ENCODE measurements at places on chromosomes 1 and 21. TPM values are rescaled to one million over a fixed set of nuclear protein-coding genes. Genes with fewer than 3 reads are reported as not detected.
A peak's percentile ranks its signal among the peaks of the same experiment; 100 is the strongest.

CYP4X1 gene
- total RNA-seq = 3.5 TPM

DUSP10 gene
- 6.4 TPM for total RNA-seq

CDK11B gene
- 19.7 TPM for total RNA-seq

PINK1 gene
- 174 TPM for total RNA-seq

SERTAD4 gene
- 6.5 TPM for total RNA-seq

SYCP1 gene
- total RNA-seq = not detected

KIAA1614 gene
- total RNA-seq = 11.0 TPM

COL6A1 gene
- total RNA-seq = 201 TPM

GRCh38 chr1:237732657-237733056 lies 158.1 kb downstream of the ZP4 start:
- no peaks in the 10 kb centered on the region for H3K27me3 ChIP-seq
- peaks cover 29% of the 10 kb centered on the region for H3K36me3 ChIP-seq
- H3K27ac ChIP-seq = no peak overlapping the region
- no peak overlapping the region for H3K4me3 ChIP-seq
- no peak for DNase-seq
- H3K4me1 ChIP-seq = no peaks in the 10 kb centered on the region

GRCh38 chr1:20255666-20256065 lies 35.0 kb upstream of the VWA5B1 start:
- no peak overlapping the region for H3K27ac ChIP-seq
- DNase-seq = no peak
- no peak overlapping the region for H3K4me3 ChIP-seq
- no peaks in the 10 kb centered on the region for H3K36me3 ChIP-seq

DNA sequence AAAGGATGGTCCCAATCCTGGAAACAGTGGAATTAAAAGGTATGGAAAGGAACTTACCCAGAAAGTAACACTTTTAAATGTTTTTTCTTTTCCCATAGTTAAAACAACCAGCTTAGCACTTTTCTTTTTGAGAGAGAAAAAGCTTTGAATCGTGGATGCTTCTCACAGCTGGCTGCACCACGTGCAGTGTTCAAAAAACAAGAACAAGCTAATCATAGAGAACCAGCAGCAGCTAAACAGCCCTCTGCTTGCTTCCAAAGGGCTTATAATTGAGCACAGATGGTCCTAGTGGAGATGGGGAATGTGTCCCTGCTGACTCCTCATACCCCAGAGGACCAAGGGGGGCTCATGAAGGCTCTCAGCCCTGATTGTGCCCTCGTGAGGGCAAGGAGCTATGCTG lies 26.4 kb downstream of the UTP25 start:
- H3K4me3 ChIP-seq = no peak overlapping the region
- no peaks in the 10 kb centered on the region for H3K27me3 ChIP-seq
- DNase-seq = no peak
- no peaks in the 10 kb centered on the region for H3K4me1 ChIP-seq

DNA sequence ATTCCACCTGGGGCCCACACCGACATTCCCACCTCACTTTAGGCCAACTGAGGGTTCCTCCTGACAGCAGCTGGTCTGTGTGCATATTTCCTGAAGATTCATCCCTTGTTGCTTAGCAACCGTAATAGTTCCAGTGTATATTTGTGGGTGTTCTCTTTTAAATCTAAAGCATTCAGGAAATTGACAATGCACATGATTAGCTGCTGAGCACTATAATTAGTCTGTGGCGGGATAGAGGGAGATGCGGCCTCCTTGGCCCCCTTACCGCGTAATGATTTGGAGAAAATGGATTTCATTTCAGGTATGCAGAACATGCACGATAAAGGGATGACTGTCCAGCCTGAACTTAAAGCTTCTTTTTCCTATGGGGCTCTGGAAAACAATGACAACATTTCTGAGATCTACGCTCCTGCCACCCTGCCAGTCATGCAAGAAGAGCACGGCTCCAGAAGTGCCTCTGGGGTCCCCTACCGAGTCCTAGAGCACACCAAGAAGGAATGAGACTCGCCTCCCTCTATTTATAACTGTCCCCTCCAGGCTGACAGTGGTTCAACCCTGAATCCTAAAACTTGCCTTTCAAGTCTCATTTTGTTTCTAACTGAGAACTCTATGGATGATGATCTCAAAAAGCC lies 33.8 kb upstream of the RCAN3 start:
- H3K27ac ChIP-seq = no peak overlapping the region
- no peaks in the 10 kb centered on the region for H3K27me3 ChIP-seq
- H3K36me3 ChIP-seq = peaks cover 10% of the 10 kb centered on the region
- no peak overlapping the region for H3K4me3 ChIP-seq
- no peaks in the 10 kb centered on the region for H3K4me1 ChIP-seq

GRCh38 chr1:59158321-59158720 lies 138.6 kb upstream of the FGGY start:
- H3K36me3 ChIP-seq = no peaks in the 10 kb centered on the region
- DNase-seq = no peak
- H3K4me3 ChIP-seq = no peak overlapping the region

GRCh38 chr1:7373251-7373650 lies 397.8 kb upstream of the VAMP3 start:
- H3K27me3 ChIP-seq = no peaks in the 10 kb centered on the region
- H3K36me3 ChIP-seq = no peaks in the 10 kb centered on the region
- H3K27ac ChIP-seq = no peak overlapping the region
- no peak overlapping the region for H3K4me3 ChIP-seq
- no peaks in the 10 kb centered on the region for H3K4me1 ChIP-seq

GRCh38 chr1:45924736-45925135 lies 121.3 kb downstream of the MAST2 start:
- no peak overlapping the region for H3K4me3 ChIP-seq
- no peaks in the 10 kb centered on the region for H3K4me1 ChIP-seq
- no peak for DNase-seq

- no peak overlapping the region for H3K4me3 ChIP-seq
- no peak for DNase-seq
- peaks cover 6% of the 10 kb centered on the region for H3K4me1 ChIP-seq
- H3K27ac ChIP-seq = no peak overlapping the region
- H3K36me3 ChIP-seq = no peaks in the 10 kb centered on the region
Observed at GRCh38 chr1:209106237-209106741, 477.2 kb upstream of the CAMK1G start.

- no peak overlapping the region for H3K27ac ChIP-seq
- no peaks in the 10 kb centered on the region for H3K36me3 ChIP-seq
- no peak overlapping the region for H3K4me3 ChIP-seq
- DNase-seq = peak; percentile 60
- H3K27me3 ChIP-seq = no peaks in the 10 kb centered on the region
- H3K4me1 ChIP-seq = no peaks in the 10 kb centered on the region
Observed at GRCh38 chr1:48817505-48818114, 40.9 kb upstream of the BEND5 start.

DNA sequence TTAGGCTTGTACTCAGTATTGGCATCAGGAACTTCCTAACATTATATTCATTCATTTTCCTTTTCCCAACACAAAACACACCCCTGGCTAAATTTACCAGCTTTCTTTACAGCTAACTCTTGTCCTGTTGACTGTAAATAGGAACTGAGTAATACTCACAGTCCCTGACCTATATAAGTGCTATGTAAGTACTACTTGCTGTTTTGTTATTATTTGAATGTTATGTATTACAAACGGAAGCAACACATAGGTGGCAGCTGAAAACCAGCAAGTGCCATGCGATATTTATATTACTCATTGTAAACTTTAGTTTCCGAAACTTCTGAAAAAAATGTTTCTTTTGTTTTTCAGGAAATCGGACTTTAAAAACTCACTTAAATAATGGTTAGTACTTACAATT lies 21.5 kb downstream of the PTGER3 start:
- H3K4me3 ChIP-seq = no peak overlapping the region
- no peak overlapping the region for H3K27ac ChIP-seq
- H3K36me3 ChIP-seq = no peaks in the 10 kb centered on the region
- no peaks in the 10 kb centered on the region for H3K27me3 ChIP-seq
- H3K4me1 ChIP-seq = no peaks in the 10 kb centered on the region

GRCh38 chr1:8397511-8397910 lies 79.6 kb downstream of the SLC45A1 start:
- peak overlapping the region; percentile 86 for H3K27ac ChIP-seq
- H3K4me3 ChIP-seq = no peak overlapping the region
- peaks cover 40% of the 10 kb centered on the region for H3K36me3 ChIP-seq
- H3K4me1 ChIP-seq = peaks cover 81% of the 10 kb centered on the region

DNA sequence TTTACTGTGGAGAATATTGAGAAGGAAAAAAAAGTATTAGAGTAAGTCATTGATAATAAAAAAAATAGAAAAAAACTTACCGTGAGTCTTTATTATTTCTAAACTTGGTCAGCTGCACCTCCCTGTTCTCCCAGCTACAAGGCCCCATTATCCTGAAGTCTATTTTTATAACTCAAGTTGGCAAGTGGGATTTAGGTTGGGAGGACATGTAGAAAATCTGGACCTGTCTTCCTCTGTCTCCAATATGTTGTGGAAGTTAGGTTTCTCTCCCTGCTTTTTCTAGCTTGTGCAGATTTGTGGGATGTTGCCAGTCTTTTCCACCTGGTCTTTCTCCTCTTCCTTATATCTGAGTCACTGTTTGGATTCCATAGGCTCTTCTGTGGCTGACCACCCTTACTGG lies 361.4 kb downstream of the HLX start:
- peaks cover 6% of the 10 kb centered on the region for H3K4me1 ChIP-seq
- no peak overlapping the region for H3K4me3 ChIP-seq
- H3K36me3 ChIP-seq = no peaks in the 10 kb centered on the region
- no peaks in the 10 kb centered on the region for H3K27me3 ChIP-seq
- DNase-seq = no peak

GRCh38 chr1:236336084-236336483 lies 54.3 kb upstream of the ERO1B start:
- no peak for DNase-seq
- H3K27me3 ChIP-seq = no peaks in the 10 kb centered on the region
- no peaks in the 10 kb centered on the region for H3K36me3 ChIP-seq
- H3K4me1 ChIP-seq = no peaks in the 10 kb centered on the region

GRCh38 chr1:244760471-244760870 lies 75.0 kb upstream of the COX20 start:
- DNase-seq = no peak
- no peaks in the 10 kb centered on the region for H3K36me3 ChIP-seq
- H3K4me1 ChIP-seq = peaks cover 11% of the 10 kb centered on the region
- H3K27me3 ChIP-seq = no peaks in the 10 kb centered on the region
- no peak overlapping the region for H3K27ac ChIP-seq

DNA sequence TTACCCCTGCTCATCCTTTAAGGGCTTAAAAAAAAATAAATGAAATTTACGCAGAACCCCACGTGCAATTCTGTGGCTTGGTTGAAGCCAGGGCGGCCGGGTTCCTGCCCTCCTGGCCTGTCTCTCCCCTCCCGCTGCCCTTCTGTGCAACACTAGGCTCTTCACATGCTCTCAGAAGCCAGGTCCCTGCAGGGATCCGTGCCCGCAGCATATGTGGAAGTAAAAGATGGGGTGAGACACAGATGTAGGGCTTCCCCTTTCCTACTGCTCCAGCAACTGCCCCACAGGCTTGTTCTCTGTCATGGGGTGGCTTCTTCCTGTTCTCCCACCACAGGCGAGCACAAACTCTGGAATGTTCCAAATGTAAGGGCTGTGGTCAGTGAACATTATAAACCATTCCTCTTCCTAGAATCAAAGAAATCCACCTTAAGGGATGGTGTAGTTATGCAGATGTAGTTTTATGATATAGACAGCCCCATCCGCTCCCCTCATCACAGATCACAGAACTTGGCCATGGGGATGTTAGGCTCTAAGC lies 535.4 kb downstream of the KIF26B start:
- no peak overlapping the region for H3K27ac ChIP-seq
- no peak for DNase-seq
- no peaks in the 10 kb centered on the region for H3K27me3 ChIP-seq
- H3K36me3 ChIP-seq = no peaks in the 10 kb centered on the region
